ENCODE measurements at places on chromosomes 4 and X. TPM values are rescaled to one million over a fixed set of nuclear protein-coding genes. Genes with fewer than 3 reads are reported as not detected.

Gene NUP62CL
- 5.5 TPM for total RNA-seq

DNA sequence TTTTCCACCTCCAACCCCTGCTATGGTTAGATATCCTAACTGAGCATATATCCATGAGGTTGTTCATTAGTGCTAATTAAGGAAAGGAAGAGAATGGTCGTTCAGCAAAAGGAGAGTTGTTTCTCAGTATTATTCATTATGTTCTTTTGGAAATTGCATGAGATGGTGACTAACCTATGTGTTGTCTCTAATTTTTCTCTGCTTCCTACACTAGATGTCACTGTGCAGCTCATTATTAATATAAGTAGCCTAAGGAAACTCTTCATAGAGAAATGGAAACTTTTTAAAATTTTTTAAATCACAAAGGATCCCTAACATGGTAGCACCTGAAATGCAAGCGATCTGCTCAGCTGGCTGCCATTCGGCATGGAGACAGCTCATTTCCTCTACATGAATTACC, 67.7 kb upstream of the FAM9A start:
- no peak for DNase-seq

Gene JADE3
- total RNA-seq, result 19.2 TPM

DNA sequence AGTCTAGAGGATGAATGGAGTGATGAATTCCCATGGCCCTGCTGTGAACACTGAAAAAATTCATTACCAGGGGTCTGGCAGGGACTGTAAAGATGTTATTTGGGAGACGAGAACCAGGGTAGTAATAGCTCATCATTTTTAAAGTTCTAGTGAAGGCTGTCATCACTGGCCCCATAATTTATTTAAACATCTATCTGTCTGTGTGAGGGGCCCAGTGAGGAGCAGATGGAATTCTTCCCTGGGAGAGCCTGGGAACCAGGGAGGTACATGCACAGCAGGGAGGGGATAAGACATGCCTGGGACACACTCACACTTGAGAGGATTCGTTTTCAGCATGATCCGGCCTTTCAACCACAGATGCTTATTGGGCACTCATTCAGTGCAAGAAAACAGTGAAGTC, 162.0 kb downstream of the PDGFRA start:
- no peak for DNase-seq

Gene CXCL1
- 1.4 TPM for total RNA-seq

Gene PCDH10
- total RNA-seq, result 13.9 TPM

Gene HERC6
- total RNA-seq, result 4.1 TPM

Gene SLC34A2
- 1.8 TPM for total RNA-seq

- no peak for DNase-seq
These were observed 8.1 kb upstream of the RPGR start for GRCh38 chrX:38335382-38335781.

Gene ZMAT1
- total RNA-seq, result 3.7 TPM

DNA sequence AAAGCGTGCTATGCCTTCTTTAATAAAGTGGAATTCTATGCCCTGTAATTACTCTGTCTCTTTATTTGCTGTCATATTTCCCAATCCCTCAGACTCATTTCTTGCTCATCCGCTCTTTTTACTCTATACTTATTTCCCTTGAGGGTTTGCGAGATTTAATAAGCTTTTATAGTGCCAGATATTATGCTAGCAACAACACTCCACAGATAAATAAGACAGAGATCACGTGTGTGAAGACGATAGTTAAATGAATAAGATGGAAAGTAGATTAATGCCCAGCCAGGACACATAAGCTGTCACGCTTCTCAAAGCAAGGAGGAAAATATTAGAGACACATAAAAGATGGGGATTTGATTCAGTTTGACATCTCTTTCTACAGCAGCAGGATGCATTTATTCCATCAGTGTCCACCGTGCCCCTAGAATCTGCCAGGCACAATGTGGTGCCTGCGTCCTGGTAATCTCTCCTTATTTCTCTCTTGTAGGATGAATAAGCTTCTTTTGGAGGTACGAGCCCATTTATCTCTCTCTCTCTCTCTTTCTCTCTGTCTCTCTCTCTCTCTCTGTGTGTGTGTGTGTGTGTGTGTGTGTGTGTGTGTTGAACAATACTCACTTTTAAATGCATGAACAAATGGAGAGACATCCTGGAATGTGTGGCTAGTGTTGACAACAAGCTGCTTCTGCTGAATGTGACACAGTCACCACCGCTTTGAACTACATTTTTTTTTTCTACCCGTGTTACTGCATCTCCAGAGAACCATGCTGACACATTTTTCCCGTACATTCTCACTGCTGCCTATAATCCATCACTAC, 48.2 kb downstream of the TMEM156 start:
- no peak for DNase-seq

Gene TEX13B
- 3.4 TPM for total RNA-seq

Gene PRR32
- not detected for total RNA-seq

GRCh38 chr4:40722576-40723161, 27.1 kb upstream of the NSUN7 start:
- DNase-seq, result no peak

Gene AMOT
- 8.0 TPM for total RNA-seq

DNA sequence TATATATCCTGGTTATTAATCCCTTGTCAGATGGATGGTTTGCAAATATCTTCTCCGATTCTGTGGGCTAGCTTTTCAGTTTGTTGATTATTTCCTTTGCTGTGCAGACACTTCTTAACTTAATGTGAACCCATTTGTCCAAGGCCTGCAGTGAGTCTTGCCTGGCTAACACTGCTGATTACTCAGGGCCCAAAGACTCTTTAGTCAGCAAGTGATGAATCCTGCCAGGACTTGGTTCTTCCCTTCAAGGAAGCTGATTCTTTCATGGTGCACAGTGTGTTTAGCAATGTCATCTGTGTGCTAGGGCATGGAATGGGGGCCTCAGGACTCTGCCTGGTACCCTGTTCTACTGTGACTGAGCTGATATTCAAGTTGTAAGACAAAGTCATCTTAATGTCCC, 81.8 kb upstream of the TEX13A start:
- DNase-seq, result no peak

DNA sequence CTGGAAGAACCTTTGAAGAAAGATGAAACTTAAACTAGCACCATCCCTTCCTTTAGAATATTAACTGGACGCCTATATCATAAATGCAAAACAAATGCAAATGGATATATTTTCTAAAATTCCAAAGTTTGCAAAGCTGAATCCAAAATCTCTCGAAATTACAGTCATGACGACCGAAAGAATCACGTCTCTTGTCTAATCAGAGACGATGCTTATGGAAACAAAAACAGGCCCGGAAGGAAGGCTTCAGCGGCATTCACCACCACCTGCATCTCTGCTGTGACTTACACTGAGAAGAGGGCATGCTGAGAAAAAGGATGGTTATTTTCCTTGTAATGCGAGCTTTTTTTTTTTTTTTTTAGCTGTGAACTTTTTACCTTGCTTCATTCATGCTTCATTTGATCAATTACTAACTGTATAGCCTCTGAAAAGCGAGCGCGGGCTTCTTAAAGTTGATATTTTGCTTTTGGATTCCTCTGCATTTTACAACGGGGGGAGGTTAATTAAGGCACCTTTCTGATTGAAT, 209.3 kb downstream of the SOWAHB start:
- DNase-seq, result no peak

Gene BEX3
- 263 TPM for total RNA-seq

DNA sequence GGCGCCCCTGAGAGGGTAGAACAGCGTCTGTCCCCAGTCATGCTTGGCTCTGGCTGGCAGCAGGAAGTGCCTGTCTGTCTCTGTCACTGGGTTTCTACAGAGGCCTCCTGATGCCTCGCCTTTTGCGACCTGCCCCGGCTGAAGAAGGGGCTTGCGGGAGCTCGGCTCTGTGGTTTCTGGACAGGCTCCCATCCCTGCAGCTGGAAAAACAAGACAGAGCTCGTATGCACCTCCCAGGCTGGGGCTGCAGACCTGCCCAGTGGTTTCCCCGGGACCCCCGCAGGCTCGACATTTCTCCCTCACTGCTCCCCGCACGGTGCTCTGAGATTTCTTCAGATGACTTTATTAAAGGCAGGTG, 57.0 kb upstream of the SORCS2 start:
- DNase-seq, result no peak

GRCh38 chr4:38531141-38531727, 132.8 kb upstream of the KLF3 start:
- DNase-seq, result no peak

GRCh38 chr4:15381806-15382338, 46.0 kb upstream of the C1QTNF7 start:
- no peak for DNase-seq

GRCh38 chrX:147680251-147680650, 231.5 kb upstream of the FMR1 start:
- DNase-seq, result no peak

Gene ARHGEF6
- 5.6 TPM for total RNA-seq

Gene UCHL1
- 488 TPM for total RNA-seq

- DNase-seq, result no peak
These were observed 52.8 kb upstream of the PPP3CA start for GRCh38 chr4:101400096-101400495.

GRCh38 chr4:139828966-139829664, 163.5 kb downstream of the MGST2 start:
- DNase-seq, result no peak

GRCh38 chr4:684623-685327, 4.2 kb downstream of the SLC49A3 start:
- no peak for DNase-seq

Gene FAM241A
- 0.23 TPM for total RNA-seq

Gene GRSF1
- 84.7 TPM for total RNA-seq

Gene TEX11
- 0.18 TPM for total RNA-seq

GRCh38 chrX:132071254-132071653, 48.2 kb downstream of the STK26 start:
- no peak for DNase-seq

GRCh38 chrX:21509912-21510311, 135.7 kb downstream of the CNKSR2 start:
- DNase-seq, result no peak

GRCh38 chr4:19514276-19515070, 737.2 kb upstream of the SLIT2 start:
- DNase-seq, result no peak

Gene NEUROG2
- total RNA-seq, result 0.09 TPM

Gene CCDC110
- 2.9 TPM for total RNA-seq

DNA sequence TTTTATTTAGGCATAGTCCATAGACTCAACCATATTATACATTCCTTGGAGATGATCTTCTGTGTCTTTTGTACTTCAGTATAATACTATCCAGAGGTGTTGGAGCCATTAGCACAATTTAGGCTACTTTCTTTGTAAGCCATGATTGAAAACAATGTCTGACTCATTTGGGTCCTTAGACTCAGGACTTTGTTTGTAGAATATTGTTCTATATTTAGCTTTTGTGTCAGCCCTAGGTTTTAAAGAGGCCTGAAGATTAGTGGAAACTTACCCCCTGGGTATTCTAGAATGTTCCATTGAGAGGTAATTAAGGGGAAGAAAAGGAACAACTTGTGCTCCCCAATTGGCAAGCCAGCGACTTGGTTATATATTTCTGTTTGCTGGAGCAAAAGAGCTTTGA, 145.2 kb upstream of the SCML1 start:
- DNase-seq, result no peak

DNA sequence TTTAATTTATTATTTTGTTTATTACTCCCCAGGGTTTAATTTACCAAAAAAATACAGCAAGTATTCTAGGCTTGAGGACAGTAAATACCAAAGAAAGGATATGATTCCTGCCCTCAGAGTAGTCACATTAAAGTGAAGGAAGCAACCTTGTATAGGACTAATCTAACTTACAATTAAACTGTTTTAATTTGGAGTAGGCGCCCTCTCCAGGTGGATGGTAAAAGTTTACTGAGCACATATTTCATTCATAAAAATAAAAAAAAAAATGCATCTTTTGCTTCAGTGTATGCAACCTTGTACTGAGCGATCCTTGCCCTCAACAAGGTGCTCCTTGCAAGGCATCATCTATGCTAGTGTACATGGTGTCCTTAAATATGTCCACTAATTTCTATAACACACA, 72.0 kb upstream of the MAGEB16 start:
- DNase-seq, result no peak

Data from WTC11 (cell line).